Sigmoid colon (tissue), 7 donors: ENCODE measurements at places on chromosomes 12 and 14.

DNA sequence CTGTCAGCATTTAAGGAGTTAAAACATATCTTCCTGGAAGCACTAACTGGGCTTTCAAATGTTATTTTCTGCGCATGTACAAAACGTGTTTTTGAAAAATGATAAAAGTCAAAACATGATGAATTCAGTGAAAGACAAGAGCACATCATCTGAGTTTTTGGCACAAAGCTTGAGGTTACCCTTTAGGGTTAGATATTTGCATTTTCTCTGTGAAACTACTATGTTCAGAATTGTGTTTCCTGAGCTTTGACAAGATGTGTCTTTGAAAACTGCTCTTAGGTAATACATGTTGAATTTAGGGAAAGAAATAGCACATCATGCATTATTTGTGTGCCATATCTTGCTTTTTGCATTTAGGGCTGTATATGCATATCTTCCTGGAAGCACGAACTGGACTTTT is 79.0 kb downstream of the ASCL4 start:
- no peak for DNase-seq

DNA sequence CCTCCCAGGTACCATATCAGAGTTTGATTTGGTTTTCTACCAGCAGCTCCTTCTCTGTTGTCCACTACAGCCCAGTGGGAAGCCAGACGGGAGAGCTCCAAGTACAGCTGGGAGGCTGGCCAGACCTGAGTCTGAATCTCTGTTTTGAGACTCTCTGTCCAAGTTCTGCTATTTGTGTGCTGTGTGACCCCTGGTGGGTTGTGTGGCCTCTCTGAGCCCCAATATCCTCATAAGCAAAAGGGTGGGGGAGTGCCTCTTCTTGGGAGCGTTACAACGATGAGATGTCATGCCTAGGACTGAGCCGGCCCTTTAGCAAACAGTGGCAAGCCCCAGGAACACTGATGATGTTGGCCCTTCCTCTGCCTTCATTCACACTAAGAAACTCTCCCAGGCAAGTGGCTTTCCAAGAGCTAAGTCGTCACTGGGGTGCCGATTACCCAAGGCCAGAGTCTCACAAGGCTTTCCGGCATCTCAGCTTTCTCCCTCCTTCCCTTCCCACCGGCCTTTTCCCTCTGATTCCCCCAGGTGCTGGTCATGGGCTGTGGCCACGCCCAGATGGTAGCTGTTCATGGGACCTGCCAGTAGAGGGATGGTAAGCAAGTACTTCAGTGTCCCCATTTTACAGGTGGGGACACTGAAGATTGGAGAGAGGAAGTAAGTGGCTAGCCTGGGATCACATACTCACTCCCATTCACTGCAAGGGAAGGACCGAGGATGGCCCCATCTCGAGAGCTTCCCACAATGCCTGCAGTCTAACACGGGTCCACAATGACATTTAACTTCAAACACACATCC is 47.7 kb downstream of the BCL11B start:
- DNase-seq = no peak

GRCh38 chr12:117063162-117063911 is 35.9 kb downstream of the TESC start:
- DNase-seq = no peak

GRCh38 chr12:115687094-115687493 is 590.4 kb downstream of the MED13L start:
- DNase-seq = no peak

GRCh38 chr12:1830981-1831963 is 10.9 kb downstream of the LRTM2 start:
- peak; percentile 70 for DNase-seq

DNA sequence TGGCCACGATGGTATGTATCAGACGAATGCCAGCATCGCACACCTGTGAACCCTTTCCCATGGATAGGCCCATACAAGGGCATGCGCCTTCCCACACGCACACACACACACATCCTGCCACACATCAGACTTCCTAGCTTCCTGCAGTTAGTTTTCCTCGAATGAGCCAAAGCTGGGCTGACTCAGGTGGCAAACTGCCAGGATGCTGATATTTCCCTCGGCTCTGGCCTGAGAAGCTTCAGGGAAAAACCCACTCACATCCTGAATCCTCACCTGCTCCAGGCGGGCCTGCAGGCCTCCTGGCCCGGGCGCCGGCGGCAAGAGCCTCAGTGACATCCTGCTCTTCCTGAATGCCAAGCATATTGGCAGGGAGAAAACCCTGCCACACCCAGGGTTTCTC is 22.4 kb downstream of the CALM1 start:
- peak; percentile 93 for DNase-seq

GRCh38 chr12:71710276-71711125 is 24.6 kb downstream of the TMEM19 start:
- no peak for DNase-seq

- no peak for DNase-seq
These were observed 91.2 kb upstream of the BMP4 start for GRCh38 chr14:54047645-54048308.

- DNase-seq = peak; percentile 81
These were observed 11.2 kb upstream of the FKBP11 start for GRCh38 chr12:48936379-48936979.

- DNase-seq = no peak
These were observed 20.5 kb downstream of the BRAP start for GRCh38 chr12:111664961-111665865.

DNA sequence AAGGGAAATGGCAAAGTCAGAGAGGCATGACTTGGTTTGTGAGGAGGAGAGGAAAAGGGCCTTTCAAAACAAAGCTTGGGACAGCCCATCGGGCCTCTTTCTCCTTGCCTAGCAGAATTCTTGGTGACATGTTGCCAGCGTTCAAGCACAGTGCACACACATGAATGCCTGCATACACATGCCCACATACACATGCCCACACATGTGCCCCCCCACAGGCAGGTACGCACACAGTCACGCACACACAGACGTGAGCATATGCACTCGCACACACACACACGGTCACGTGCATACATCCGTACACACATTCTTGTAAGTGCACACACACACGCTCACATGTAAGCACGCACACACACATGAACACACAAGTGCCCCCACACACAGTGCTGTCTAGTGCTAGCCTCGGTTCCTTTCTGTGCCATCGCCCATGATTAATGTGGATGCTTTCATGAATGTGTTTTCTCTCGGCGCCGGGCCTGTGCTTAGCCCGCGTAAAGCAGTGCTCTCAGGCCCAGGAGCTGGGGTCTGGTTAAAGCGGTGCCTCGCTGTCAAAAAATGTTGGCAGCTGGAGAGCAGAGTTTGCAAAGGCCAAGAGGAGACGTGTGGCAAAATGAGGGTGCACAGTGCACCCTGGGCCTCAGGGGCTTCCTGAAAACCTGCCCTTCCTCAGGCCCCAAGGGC is 328.8 kb upstream of the DIO3 start:
- peak; percentile 63 for DNase-seq

DNA sequence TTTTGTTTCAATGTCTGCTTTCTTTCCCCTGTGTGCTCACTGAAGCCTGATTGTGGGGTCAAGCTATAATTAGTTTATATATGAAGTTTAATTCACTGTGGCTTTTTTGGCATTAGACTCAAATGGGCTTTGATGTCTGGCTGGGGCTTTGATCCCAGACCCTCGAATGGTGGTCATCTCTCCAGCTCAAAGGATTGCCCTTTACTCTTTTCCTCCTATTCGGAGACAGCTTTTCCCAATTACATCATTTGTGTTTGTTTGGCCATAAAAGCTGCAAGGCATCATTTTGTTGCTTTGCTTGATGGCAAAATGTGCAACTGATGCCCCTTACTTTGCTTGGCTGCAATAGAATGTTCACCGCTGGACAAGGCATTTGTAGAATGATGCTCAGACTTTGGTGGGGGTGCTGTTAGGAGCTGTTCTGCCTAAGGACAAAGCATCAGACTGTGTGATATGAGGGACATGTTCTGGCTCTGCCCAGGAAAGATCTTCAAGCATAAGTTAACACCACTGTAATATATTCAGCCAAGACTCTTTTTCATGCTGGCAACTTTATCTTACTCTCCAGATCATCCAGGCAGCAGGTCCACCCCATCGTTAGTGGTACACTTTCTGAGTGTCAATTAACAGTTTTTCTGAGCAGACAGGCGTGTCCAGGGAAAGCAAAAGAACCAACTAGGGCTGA is 3.2 kb upstream of the DACT1 start:
- DNase-seq = no peak

GRCh38 chr14:98189944-98190343 is 1082.1 kb downstream of the BCL11B start:
- DNase-seq = no peak

GRCh38 chr14:89484051-89484844 is 67.2 kb upstream of the FOXN3 start:
- DNase-seq = no peak

DNA sequence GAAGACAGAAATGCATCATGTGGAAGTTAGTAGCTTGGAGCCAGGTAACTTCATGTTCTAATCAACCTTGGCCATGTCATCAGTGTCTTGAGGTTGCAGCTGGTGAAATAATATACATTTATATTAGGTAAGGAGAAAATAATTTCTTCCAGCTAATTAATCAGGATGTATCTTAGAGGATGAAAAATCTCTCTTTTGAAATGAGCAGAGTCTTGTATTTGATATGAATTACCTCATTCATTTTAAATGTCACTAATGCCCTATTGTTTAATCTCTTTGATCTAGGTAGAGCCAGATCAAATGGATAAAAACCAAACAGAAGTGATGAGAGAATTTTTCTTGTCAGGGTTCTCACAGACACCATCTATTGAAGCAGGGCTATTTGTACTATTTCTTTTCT is at the start of gene OR4Q2:
TSS of gene OR4Q2 (plus strand) at position 301 of the 400 bp plus-strand sequence.
- no peak for DNase-seq

- no peak for DNase-seq
These were observed 172.2 kb downstream of the PTPRO start for GRCh38 chr12:15494329-15495046.

GRCh38 chr14:36519431-36520321 is at the start of gene NKX2-1:
TSS of gene NKX2-1 (minus strand) at chr14:36520232. CDS start at chr14:36520129, 103 bp downstream.
- DNase-seq = no peak

DNA sequence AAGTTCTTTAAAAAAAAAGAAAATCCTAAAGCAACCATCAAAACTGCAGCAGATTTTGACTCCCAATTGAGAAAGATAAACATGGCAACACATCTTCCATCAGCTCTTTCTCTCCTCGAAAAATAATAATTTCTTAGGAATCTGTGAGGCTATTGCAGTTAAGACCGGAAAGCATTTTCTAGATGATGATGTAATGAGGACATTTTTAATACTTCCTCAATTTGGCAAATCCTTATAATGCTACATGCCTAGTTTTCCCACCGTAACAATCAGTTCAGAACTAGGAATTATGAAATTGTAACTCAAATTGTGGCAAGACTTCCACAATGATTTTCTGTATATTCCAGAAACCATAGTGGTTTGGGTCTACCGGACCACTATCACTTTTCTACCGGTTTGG is 180.9 kb upstream of the PDE3A start:
- no peak for DNase-seq

DNA sequence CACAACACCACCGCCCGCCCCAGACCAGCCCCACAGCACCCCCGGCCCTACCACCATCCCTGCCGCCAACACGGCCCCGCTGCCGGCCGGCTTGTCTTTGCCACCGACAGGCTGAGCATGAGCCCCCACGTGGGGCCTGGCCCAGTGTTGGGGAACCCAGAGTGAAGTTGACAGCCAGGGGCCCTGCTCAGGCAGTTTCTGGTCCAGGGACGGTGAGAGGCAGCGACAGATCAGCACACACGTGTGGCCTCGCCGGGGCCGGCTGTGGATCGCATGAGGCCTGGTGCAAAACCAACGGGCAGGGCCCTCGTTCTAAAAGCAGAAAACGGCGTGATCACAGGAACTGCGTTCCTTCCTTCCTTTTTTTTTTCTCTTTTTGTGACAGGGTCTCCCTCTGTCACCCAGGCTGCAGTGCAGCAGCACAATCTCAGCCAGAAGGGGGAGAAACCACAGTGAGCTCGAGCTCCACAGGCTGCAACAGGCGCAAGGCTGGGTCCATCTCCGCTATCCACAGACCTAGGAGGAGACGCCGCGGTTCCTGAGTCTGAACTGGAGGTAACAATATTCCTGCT is 50.5 kb upstream of the FBRSL1 start:
- DNase-seq = no peak

GRCh38 chr14:51328064-51328771 is 88.2 kb downstream of the TMX1 start:
- no peak for DNase-seq

DNA sequence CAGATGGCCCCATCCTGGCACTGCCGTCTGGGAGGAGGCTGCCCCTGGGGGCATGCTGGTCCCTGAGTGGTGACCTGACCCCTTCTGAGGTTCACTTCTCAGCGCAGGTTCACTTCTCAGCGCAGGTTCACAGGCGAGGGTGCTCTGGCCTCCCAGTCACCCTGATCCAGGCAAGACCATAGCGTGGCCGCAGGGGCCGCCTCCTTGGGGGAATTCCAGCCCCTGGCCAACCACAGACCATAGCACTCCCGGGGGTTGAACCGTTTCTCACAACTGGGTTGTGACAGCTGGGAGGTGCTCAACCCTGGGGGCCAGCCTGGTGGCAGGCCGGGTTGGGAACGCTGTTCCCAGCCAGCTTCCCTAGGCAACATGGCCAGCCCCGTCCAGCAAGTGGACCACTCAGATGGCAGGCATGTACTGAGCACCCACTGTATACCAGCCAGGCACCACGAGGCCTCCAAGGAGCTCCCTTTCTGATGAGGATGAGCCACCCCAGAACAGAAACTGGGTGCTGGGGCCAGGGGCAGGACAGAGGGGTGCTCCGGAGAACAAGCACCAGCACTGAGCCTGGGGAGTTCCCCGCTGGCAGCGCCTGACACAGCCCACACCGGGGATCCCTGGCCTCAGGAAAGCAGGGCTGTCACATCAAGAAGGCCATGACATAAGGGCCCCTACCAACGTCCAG is 28.3 kb upstream of the ZFP36L1 start:
- no peak for DNase-seq

DNA sequence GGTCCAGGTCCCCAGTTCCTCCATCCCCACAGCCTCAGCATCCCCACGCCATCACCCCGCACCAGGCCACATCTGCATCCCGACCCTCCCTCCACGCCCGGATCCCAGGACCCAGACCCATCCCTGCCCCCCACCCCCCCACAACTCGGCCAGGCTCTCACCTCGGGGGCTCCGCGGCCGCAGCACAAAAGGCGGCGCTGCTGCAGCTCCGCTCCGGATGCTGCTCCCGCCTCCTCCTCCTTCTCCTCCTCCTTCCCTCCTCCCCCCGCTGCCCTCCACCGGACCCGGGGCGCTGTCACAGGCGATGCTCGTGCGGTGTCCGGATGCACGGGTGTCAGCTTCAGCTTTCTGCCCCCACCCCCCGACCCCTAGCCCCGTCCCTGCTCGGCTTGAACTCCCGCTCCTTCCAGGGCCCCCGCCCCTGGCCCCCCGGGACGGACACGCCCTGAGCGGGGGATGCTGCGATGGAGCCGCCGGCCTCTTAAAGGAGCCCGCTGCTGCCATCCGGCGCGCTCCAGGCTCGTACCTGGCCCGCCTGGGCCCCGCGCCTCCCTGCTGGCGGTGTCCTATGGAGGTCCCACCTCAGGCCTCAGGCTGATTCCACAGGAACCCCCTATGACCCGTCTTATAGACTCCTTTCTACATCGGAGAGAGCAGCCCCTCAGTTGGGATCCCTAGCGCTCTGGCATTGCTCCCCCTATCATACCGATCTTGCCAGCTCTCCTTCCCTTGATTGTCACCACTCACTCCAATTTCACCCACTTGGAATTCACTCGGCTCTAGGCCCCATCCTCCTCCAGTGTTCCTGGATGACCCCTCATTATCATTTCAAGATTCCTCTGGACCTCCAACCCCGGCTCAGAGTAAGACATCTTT is at the start of gene MAP3K12:
TSS of gene MAP3K12 (minus strand) at position 193 of the 876 bp plus-strand sequence. CDS start 12,067 bp downstream, outside the sequence.
- DNase-seq = peak; percentile 89

- DNase-seq = no peak
These were observed 18.1 kb upstream of the KIF21A start for GRCh38 chr12:39461059-39461458.
